ENCODE measurements at places on chromosomes 7 and 10.

DNA sequence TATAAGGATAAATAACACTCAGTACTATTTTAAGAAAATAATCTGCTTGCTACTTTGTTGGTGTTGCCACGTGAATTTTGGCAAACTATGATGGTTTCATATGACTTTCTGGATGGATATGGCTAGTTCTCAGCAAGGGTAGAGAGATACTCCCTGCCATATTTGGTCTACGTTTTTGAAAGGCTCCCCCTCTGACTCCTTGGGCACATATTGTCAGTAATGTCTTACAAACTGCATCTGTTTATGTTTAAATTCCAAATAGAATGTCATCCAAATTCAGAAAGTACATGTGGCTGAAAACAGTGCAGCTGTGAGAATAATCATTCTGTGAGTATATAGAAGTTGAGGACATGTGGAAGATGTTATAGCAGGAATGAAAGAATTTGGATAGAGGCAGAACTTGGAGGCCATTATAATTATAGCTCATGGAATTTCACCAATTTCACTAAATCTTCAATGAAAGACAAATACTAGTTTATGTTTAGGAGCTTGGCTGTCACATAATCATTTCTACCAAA is 107.8 kb downstream of the SRI start:
- no peak for ATAC-seq

- ATAC-seq, result no peak
Measured at GRCh38 chr10:112961609-112962008, 11.6 kb downstream of the TCF7L2 start.

- no peak for ATAC-seq
Measured at GRCh38 chr10:97356918-97357317, 22.4 kb upstream of the FRAT2 start.

- ATAC-seq, result no peak
Measured at GRCh38 chr10:79406683-79407422, 38.6 kb downstream of the ZCCHC24 start.

DNA sequence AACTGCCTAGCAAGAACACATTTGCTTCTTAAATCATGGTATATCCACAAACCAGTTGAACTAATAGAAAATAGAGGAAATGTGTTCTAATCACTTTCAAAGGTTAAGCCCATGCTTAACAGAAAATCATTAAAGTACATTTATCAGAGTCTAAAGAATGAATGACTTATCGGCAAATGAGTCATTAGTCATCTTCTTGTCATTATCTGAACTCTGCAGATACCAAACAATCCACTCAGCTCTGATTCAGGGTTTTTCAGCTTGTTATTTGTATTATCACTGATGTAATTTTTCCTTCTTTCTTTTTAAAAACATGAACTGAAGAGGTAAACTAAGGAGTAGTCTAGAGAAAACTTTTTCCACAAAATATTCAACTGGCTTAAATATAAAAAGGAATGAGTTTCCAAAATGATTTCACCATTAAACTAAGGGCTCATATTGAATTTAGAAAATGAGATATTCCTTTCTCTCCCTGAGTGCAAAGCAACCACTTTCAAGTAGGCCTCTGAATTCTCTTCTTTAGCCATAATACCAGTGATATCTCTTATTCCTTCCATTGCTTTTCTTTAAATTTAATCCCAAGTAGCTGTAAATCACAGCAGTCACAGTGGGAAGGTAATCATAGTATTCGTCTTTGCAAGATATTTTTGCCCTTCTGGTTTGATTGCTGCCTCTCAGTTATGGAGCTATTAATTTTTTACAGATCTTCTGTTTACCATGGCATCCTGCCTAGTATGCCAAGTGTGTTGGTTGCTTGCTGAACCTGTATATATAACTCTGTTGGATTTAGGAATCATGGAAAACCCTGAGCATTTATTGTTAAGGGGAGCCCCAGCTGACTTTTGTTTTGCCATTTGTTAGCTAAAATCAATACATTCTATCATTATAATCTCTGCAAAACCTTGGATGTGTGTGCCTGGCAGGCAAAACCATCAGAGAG is 125.1 kb downstream of the THSD7A start:
- ATAC-seq, result no peak

DNA sequence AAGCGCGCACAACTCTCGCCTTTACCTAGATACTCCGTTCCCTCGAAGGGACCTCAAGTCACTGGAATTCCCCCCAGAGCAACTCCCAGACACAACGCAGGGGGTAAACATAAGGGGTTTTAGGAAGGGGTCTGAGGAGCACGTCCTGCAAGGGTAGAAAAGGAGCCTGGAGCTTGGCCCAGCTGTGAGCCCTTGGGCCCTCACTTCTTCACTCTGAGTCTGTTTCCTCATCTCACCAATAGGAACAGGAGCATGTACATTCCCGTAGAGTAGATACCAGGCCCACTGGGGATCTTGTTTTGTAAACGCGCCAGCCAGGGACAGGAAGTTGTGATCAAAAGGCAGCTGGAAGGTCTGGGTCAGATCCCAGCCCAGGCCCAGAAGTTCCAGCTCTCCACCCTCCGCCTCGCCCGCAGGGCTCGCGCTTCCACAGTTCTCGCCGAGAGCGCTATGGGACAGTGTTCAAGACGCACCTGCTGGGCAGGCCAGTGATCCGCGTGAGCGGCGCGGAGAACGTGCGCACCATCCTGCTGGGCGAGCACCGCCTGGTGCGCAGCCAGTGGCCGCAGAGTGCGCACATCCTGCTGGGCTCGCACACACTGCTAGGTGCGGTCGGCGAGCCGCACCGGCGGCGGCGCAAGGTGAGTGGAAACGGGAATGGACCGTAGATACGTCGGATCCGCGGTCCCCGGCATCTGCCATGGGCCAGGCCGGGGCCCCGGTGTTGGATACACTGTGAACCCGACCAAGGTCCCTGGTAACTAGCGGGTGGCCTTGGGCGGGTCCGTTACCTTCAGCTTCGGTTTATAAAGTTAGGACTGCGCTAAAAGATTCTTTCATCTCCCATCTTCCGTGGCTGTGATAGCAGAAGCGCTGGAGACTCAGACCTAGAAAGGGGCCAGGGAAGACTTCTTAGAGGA is 1.3 kb downstream of the CYP26C1 start:
- peak; percentile 34 for ATAC-seq

DNA sequence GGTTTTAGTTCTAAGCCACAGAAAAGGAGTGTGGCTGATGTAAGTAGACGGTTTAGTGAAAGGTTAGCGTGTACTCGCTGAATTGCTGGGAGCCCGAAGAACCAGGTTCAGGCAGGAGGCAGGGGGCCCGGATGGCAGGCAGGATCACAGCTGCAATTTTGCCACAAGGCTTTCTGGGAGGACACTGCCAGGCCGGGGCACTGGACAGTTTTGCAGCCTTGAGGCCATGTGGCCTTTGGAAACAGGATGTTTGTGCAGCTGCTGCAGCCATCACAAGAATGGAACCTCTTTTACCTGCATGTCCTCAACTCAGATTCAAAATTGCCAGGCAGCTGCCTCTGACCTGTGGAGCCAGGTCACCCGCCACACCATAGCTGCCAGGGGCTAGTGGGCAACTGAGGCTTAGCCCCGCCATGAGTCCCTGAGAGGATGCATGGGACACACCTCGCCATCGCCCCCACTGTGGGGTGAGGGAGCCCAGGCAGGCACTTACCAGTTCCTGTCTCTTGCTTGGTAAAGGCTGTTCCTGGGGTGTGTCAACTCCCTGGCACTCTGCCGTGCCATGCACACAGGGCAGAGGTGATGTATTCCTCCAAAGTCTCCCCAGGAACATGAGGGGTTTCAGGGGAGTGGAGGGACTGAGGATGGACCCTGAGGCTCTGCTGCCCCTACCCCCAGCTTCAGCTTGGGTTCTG is 188.6 kb downstream of the RPS24 start:
- no peak for ATAC-seq

DNA sequence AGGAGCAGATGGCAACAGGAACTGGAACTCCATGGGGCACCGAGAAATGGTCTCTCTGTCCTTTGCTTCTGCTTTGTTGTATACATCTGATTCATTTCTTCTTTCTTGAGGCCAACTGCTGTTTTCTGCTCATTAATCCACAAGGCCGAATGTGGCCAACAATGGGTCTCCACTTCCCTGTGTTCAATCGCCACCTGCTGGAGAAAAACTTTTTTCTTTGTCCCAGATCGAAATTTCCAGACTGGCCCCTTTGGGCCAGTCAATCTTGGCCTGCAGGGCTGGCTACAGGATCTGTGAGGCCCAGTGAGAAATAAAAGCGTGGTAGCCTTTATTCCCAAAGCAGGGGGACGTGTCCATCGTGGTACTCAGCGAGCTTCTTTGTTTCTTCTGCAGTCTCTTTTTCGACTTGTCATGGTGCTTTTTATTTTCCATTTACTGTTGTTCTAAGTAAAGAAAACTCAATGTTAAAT is 58.8 kb downstream of the PARP12 start:
- ATAC-seq, result peak; percentile 64

- no peak for ATAC-seq
Measured at GRCh38 chr10:122421054-122421625, 33.3 kb upstream of the ARMS2 start.

- ATAC-seq, result no peak
Measured at GRCh38 chr10:86339226-86339865, 27.2 kb downstream of the GRID1 start.

All from stimulated activated memory B cell treated with anti-CD40 and anti-IgM and Interleukin-4, amounts not matched to agents 10 μg/mL and 1 μg/mL and 100 μg/mL, for 72 hours (primary cell).